ENCODE measurements at places on chromosomes 11 and 22. TPM values are rescaled to one million over a fixed set of nuclear protein-coding genes. Genes with fewer than 3 reads are reported as not detected.

GRCh38 chr11:62614275-62614674 lies 1.2 kb downstream of the ROM1 start:
- DNase-seq = no peak

- no peak for DNase-seq
These were observed 11.2 kb upstream of the IL18BP start for GRCh38 chr11:71987521-71987920.

- DNase-seq = no peak
These were observed 52.9 kb downstream of the SYT13 start for GRCh38 chr11:45233121-45233803.

CASTOR1 gene
- polyA plus RNA-seq = 4.0 TPM

TMEM191C gene
- polyA plus RNA-seq = 0.51 TPM

LRP4 gene
- polyA plus RNA-seq = 18.4 TPM

DNA sequence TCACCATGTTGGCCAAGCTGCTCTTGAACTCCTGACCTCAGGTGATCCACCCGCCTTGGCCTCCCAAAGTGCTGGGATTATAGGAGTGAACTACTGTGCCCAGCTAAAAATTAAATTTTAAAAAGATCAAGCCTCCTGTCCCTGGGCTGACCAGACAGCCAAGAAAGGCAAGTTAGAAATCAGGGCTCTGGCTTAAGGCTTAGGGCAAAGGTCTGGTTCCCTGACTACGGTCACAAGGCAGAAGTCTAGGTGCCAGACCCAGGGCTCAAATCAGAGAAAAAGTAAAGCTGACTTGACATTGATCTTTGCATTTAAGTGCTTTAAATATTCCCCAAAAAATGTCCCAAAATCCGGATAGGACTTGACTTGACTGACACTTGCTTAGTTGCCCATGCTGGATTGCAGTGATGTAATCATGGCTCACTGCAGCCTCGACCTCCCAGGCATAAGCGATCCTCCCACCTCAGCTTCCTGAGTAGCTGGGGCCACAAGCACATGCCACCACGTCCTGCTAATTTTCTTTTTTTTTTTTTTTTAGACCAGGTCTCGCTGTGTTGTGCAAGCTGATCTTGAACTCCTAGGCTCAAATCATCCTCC lies 17.3 kb upstream of the CRKL start:
- DNase-seq = no peak

- no peak for DNase-seq
These were observed 9.4 kb upstream of the NAP1L4 start for GRCh38 chr11:3001496-3001895.

DNA sequence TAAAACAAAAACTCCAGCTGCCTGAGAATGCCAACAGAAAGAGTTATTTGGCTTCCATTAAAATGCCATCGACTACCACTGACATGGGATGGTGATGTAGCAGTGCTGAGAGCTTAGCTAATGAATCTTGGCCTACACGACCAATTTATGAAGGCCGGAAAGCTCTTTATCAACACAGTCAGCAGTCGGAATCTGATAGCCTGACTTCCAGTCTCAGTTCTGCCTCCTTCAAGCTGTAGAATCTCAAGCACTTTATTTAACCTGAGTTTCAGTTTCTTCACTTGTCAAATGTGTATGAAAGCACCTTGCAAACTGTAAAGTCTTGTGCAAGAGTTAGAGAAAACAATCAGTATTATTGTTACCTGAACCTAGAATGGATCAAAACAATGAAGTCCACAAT lies 335.7 kb upstream of the NARS2 start:
- no peak for DNase-seq

ANO1 gene
- 6.3 TPM for polyA plus RNA-seq

DNA sequence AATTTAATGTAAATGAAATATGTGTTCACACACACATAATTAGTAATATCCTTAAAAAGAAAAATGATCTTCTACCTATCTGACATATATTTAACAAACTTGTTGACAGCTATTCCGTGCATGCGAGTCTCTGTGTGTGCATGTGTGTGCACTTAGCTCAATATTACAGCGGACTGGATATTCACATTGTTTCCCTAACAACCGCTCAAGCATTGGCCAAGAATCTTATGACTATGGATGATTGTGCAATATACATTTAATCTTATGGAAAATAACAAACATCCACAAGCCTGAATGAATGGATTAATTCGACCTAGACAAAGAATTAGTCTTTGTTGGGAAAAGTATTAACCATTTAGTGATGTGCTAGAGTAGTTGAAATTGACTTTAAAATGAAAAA lies 1078.6 kb downstream of the LRRC4C start:
- no peak for DNase-seq

GRCh38 chr11:62542750-62543567 lies 3.6 kb downstream of the AHNAK start:
- no peak for DNase-seq

DNA sequence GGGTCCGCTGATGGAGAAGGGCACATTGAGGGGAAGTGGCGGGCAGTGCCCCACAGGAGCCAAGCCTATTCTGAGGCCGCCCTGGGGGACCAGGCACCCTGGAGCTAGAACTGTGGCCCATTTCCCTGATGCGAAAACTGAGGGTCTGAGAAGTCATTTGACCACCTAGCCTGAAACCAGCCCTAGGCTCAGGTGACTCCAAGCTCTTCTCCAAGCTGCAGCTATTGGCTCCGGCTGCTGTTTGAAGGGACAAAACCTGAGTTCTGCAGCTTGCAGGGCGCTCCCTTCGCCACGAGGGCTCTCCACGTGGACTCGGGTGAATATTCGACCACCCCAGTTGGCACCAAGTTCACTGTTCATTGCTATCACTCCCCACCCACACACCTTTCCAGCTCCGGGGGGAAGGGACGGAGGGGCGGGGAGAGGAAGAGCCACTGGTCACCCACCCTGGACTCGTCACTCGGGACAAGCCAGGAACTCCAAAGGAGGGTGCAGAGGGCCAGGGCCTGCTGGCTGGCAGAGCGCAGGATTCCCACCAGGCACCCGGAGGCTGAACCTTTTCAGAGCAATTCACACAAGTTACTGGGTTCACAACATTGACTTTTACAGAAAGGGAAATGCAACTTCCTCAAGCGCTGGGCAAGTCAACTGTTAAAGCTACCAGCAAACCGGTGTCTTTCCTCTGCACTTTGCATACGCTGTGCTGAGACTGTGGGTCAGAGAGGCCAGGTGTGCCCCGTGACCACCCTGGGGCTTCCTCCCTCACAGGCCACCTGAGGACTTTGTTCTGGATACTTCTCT lies 1.1 kb upstream of the RAC2 start:
- no peak for DNase-seq

GRCh38 chr11:100396266-100396665 lies 290.8 kb upstream of the ARHGAP42 start:
- no peak for DNase-seq

MFRP gene
- not detected for polyA plus RNA-seq

CASP5 gene
- not detected for polyA plus RNA-seq

GRCh38 chr11:75188671-75189070 lies 37.8 kb downstream of the SLCO2B1 start:
- no peak for DNase-seq

FREY1 gene
- polyA plus RNA-seq = 0.43 TPM

SAA2 gene
- polyA plus RNA-seq = not detected

AQP11 gene
- polyA plus RNA-seq = 1.6 TPM

DNA sequence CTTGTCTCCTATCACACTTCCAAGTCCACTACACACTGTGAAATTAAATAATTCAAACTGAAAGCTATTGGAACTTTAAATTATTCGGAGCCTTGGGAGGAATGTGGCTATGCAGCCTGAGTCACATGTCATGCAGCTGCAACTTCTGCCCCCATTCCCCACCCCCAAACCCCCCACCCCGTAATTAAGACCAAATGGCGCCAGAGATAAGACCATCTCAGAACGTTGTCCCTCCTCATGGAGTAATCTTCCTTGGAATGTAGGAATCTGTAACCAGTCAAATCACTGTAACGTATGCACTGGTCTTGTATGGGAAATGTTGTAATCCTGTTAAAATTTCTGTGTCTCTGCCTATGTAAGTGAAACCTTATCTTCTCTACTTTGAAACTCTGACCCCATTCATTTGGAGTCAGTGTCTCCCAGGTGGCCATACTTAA lies 37.0 kb downstream of the GAB2 start:
- DNase-seq = no peak
